Stimulated activated CD8-positive, alpha-beta memory T cell treated with anti-CD3 and anti-CD28 coated beads, Interleukin-15, amount 100 ng/mL, for 1 hour (primary cell): ENCODE measurements at places on chromosomes 2 and 18.

DNA sequence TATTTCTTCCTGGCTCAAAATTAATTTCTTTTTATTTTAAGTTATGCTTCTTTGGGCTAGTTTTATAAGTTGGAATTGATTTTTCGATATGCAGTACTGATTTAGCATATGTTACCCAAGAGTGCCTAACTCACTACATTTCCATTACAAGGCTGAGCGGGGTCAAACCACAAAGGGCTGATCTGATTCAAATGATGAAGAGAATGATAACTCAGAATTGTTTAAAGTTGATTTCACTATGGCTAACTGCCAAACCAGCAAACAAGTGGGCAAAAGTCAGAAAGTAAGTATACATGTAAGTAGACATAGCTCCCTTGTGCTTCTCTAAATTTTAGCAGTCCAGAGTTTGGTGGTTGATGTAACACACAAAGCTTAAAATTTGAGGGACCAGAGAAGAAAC lies 35.6 kb downstream of the RAD51AP2 start:
- no peak for DNase-seq

GRCh38 chr2:181859803-181860202 lies 31.7 kb upstream of the ITPRID2 start:
- DNase-seq: no peak

GRCh38 chr2:45344071-45344470 lies 267.0 kb downstream of the SRBD1 start:
- no peak for DNase-seq

GRCh38 chr18:57780318-57780705 lies 22.8 kb downstream of the ATP8B1 start:
- no peak for DNase-seq

- no peak for DNase-seq
These were observed at the start of gene DOK6 for GRCh38 chr18:69400253-69400975. Gene DOK6, plus strand, starts transcription at chr18:69400888.

- DNase-seq: no peak
These were observed 57.1 kb downstream of the MAP4K4 start for GRCh38 chr2:101754618-101755017.

DNA sequence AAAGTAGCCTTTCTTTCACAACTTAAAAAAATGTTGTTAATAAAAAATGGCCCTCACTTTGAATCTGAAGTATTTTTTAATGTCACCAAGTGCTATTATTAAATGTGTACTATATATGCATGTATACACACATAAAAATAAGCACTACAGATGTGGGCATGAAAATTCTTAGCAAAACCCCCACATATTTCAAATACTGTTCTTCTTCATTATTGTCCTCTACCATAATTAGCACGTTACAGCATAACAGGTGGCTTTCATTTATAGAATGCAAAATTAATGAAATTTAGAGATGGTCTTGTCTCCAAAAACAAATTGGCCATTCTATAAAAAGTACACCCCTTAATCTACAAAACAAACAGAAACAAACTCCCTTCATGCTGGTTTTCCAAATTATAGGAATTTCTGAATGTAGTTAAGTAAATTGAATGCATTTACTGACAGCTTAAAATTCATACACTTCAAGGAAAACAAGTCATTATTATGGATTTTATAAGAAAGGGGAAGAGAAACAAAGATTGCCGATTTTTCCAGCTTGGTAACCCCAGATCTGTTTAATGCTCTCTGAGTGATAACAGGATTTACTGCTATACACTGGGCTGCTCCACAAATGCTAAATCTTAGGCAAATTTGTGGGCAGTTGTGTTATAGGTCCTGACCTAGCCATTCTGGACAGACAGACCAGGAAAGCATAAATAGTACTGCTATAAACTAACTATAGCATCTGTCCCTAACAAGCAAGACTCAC lies 67.2 kb downstream of the SPRED2 start:
- no peak for DNase-seq
